Neural crest cell (in vitro differentiated cells): ENCODE measurements at places on chromosomes 12 and 14.

- peak; percentile 61 for DNase-seq
Observed at GRCh38 chr14:95935228-95935822, 58.7 kb downstream of the TUNAR start.

GRCh38 chr12:583251-583869, 79.9 kb downstream of the NINJ2 start:
- no peak for DNase-seq

- no peak for DNase-seq
Observed at GRCh38 chr12:64560396-64561301, 49.6 kb upstream of the RASSF3 start.

- DNase-seq = no peak
Observed at GRCh38 chr12:176321-177181, 37.4 kb downstream of the SLC6A12 start.

DNA sequence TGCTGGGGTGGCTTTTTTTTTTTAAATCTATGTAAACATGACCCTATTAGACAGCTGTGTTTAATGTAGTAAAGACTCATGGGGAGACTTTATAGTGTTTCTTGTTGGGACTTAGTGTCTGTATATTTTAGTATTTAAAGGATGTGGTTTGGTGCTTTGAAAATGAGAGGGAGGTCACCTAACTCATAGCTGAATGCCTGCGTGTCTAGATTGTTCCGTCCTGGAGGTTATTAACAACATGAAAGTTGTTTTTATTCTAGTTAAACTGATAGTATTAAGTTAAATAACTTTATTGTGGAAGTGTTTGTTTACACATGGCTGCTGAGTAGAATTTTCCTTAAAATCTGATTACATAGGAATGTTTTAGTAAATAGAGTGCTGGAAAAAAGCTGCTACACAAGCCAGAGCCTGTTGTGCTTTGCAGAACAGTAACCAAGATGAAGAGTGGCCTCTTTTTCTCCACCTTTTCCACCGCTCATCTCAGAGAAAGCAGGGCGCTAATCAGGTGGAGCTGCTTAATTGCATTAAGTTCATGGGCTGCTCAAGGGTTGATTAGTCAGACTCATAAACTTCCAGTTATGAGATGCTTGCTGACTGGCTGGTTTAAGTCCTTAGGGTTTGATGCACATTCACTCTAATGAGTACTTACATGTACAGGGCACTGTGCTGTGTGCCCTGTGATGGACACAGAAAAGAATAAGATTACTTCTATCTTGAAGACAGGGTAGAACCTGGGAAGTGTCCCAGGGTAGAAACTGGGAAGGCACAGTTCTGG, 62.7 kb downstream of the FBXO34 start:
- DNase-seq = no peak

DNA sequence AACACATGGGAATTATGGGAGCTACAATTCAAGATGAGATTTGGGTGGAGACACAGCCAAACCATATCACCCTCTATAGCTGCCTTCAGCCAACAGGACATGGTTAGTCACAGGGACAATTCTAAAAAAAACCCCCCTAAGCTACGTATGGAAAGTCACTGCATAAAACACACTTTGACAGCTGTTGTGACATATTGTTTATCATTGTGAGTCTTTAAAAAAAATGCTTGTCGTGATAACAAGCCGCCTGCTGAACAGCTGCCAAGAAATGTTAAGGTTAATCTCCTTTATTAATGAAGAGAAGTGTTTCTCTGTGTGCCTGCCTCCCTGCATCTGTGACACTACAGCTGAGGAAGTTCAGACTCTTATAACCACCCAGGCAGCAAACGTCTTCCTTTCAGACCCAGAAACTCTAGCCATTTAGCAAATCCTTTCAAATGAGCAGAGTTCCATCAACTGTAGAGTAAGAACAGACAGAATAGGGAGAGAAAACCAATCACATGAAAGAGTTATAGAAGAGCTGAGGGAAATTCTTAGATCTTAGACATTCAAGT, 1459.6 kb upstream of the TMEM132C start:
- DNase-seq = no peak

- DNase-seq = no peak
Observed at GRCh38 chr14:54582334-54582733, 15.4 kb downstream of the SAMD4A start.

- DNase-seq = no peak
Observed at GRCh38 chr14:103916636-103917262, 11.5 kb upstream of the TDRD9 start.
